ENCODE measurements at places on chromosomes 7 and 10.
A peak's percentile ranks its signal among the peaks of the same experiment; 100 is the strongest.

GRCh38 chr10:79255007-79255507 lies 92.2 kb upstream of the PPIF start:
- DNase-seq = no peak

DNA sequence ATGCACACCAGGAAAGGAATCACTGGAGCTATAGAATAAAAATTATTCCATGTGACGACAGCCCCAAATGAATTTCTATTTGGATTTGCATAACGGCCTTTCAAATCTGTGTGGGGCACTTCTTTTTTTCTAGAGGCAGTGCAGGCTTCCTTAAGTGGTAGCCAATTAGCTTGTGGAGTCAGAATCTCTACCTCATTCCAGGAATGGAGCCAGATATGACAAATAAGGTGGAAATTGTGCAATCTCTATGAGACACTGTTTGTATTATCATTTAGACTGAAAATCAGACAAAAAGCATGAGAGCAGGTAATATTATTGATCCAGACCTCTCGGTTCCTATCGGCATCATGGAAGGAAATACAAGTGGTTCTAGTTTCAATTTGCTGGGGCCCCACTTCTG lies 78.7 kb downstream of the BEND7 start:
- DNase-seq = no peak

DNA sequence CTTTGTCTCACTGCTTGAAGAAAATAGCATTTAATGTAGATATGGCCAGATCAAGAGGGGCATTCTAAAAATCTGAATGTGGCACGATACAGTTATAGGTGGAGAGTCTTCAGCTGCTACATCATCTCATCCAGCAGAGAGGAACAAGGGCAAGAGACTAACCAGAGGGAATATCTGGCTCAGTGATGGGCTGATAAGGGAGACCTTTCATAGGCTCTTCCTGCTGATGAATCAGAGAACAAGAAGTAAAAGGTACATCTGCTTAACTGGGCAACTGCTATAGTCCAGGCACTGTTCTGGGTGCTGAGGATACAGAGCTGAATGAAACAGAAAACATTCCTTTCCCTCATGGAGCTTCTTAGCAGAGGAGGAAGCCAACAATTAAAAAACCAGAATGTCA lies 37.9 kb downstream of the PIP4K2A start:
- no peak for DNase-seq

- no peak for DNase-seq
Observed at GRCh38 chr7:151233804-151234203, 1.5 kb downstream of the CHPF2 start.

DNA sequence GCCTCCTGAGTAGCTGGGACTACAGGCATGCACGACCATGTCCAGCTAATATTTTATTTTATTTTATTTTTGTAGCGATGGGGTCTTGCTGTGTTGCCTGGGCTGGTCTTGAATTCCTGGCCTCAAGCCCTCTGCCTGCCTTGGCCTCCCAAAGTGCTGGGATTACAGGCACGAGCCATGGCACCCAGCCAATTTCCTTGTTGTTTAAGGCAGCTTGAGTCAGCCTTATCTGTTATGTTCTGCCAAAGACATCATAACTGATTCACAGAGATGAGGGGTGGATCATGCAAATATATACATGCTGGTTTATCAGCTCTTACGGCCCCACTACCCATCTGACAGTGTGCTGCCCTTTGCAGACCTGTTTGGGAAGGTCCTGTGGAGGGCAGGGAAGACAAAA lies 826.7 kb downstream of the TYW1 start:
- DNase-seq = no peak

DNA sequence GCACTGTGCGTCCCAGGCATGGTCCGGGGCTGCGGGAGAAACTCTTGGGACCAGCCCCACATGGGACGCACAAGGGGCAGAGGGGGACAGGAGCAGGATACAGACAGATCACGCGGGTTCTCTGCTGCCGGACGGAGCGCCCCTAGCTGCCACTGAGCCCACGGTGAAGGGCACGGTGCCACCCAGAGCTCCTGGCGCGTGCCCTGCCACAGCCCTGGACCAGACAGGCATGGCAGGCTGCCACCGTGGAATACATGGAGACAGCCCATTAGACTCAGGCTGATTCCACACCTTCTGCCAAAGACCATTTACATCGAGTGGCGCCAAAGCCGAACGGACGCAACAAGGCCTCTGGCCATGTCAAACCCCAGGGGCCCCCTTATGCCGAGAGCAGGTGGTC lies 90.4 kb downstream of the MAD1L1 start:
- DNase-seq = no peak

DNA sequence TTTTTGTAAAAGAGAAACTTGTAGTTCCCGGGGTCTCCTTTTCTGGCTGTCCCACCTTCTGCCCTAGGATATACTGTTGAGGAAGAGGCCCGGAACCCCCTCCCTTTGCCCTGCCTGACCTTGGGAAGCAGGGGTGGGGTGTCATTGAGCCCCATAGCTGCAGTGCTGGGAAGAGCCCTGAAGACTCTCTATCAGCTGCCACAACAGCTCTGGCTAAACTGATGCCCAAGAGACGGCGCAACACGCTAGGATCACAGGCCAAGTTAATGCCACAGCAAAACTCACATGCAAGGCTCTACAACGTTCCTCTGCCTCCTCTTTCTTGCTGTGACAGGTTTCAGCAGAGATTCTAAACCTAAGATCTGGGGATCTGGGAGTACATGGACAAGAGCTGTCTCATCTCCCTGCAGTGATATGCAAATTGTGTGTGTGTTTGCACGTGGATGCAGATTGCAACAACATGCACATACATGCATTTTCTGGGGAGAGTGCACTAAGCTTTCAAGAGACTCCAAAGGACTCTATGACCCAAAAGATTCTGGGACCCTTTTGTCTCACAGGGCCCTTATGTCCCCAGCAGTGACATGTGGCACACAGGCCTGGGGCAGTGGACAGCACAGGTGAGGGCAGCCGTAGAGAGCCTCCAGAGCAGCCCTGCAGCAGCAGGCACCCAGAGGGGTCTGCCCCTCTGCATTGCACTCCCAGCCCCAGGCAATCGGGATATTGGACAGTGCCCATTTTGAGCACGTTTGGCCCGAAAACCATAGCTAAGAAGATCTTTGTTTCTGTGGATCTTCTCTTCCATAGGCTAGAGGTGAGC lies 2.5 kb downstream of the RASSF4 start:
- no peak for DNase-seq

DNA sequence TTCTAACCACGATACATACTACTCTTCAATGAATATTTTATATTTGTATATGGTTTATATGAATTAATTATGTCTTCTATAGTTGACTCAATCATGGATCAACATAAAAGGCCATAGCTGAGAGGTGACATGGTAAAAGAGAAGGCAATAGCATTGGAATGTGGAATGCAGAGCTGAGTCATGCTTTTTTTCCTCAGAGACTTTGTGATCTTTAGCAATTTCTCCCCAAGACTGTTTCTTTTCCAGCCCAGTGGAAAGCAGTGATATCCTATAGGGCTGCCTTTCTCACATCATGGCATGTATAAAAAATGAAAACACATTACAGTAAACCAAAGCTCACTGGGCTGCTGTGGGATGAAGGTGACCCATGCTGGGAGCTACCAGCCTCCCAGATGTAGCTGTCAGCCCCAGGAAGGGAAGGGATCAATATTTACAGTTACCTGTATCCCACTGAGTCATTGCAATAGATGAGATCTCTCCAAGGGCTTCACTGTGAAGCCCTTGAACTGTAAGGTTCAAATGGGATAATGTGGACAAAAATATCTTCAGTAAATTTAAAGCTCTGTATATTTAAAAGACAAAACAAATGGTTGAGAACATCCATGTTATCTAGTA lies 30.2 kb downstream of the SLC39A12 start:
- no peak for DNase-seq

GRCh38 chr10:6654571-6654970 lies 74.5 kb upstream of the PRKCQ start:
- no peak for DNase-seq

GRCh38 chr10:65950075-65950474 lies 975.8 kb upstream of the LRRTM3 start:
- DNase-seq = no peak

- no peak for DNase-seq
Observed at GRCh38 chr10:51008346-51008745, 65.9 kb upstream of the PRKG1 start.

GRCh38 chr7:102396710-102397019 lies 502 bp downstream of the PRKRIP1 start:
- DNase-seq = no peak

DNA sequence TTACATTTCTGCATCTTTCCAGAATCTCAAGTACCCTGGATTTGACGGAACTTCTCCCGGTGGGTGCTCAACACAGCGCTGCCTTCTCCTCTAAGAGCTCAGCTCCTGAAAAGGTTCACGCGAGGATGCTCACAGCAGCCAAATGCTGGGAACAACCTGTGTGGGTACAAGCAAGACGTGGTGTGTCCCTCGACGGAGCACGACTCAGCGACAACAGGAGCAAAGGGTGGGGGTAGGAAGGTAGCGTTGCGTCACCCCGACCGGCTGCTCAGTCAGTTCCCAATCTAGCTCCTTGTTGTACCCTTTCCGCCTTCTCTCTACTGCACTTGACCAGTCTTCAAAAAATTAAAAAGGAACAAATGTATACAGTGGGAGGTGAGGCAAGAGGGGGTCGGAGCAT lies 117.3 kb downstream of the PTPRN2 start:
- DNase-seq = no peak

DNA sequence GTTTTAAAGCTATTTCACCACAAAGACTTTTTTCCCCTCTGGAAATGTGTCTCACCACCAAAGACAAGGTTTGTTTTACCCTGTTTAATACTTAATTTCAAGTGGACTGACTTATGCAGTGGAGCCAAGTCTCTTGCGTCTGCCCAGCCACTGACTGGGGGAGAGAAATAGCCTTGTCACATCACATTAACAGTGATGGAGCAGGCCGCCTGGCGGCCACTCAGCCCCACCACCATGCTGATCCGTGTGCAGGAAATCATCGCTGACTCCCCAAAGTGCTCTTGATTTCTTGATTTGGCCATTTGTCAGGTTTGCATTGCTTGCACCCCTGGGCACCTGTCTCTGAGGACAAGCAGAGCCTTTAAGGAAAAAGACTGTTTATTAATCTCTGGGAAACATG lies 334.1 kb downstream of the GLRX3 start:
- DNase-seq = no peak

- DNase-seq = peak; percentile 35
Observed at GRCh38 chr7:20151708-20152456, 65.3 kb downstream of the MACC1 start.

GRCh38 chr10:73366381-73367298 lies 8.0 kb upstream of the CFAP70 start:
- DNase-seq = no peak

GRCh38 chr10:103758294-103758681 lies 97.1 kb downstream of the SH3PXD2A start:
- no peak for DNase-seq

DNA sequence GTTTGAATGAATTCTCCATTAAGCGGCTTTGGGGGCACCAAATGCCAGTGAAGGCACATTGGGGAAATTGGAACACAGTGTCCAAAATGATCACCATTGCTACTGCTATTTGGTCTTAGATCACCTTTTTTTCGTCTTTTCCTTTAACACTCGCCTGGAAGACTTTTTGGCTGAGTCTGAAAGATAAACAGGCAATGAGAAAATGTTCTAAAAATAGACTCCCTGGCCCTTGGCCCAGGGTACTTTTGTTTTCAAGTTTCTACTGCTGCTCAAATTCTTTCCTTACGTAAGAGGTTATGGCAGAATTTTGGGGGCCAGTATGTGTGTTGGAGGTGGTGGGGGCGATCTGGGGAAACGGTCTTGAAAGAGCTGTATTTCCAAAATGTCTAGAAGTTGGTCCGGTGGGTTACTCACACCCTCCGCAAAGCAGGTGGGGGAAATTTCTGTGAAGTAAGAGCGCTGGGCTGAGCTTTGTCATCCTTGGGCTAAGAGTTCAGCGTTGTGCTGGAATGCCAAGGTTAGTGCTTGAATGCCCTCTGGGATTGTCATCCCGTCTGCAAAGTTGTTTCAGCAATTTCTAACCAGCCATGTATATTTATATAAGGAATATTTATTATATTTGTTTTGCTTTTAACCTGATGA lies 1.3 kb upstream of the ITPRIP start:
- DNase-seq = no peak

DNA sequence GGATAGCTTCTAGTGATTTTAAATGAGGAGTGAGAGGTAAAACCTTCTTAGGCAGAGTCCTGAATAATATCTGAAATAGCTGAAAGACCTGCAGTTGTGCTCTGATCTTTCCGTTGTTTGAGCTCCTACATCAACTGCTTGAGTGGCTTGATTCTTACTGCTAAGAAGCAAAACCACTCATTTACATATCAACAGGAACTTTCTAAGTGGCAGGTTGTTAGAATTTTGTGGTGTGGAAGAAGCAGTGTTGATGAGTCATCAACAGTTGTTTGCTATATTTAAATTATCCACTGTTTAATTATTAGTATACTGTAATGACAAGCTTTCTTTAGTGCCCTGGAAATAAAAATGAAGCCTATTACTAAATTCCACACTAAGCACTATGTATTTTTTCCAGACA lies 689.5 kb downstream of the DNAJB9 start:
- no peak for DNase-seq

DNA sequence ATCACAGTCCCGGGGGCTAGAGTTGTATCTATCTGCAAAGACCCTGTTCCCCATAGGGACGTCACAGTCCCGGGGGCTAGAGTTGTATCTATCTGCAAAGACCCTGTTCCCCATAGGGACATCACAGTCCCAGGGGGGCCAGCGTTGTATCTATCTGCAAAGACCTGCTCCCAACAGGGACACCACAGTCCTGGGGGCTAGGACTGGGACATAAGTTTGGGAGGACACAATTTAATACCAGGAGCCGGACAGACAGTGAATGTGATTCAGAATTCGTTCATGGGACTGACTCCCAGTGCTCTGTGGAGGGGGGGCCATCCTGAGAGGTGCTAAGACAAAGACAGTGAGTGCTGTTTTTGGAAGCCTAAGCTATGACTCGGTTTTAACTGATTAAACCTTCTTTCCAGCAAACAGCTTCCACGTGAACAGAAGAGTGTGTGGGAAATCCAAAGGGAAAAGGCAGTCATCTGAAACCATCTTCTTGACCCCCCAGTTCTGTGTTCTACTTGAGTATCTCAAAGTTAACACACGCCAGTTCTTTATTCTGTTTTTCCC lies 153.0 kb downstream of the DIP2C start:
- no peak for DNase-seq
